ENCODE measurements at places on chromosomes 2 and 18.

DNA sequence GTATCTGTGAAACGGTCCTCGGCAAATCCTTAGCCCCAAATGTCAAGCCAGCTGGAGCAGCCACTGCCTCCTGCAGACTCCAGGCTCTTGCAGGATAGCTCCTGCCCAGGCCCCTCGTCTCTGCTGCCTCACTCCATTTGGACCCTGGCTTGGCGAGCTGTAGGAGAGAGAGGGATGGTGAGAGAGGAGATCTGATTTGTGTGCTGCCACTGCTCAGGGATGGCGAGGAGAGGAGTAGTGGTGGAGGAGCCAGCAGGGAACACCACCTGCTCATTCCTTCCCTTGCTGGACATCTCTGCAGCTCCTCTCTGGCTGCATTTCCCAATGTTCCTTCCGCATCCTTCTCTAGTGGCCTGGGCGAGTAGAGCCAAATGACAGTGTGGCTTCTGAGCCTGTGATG lies 109.1 kb upstream of the NCK2 start:
- DNase-seq = no peak

DNA sequence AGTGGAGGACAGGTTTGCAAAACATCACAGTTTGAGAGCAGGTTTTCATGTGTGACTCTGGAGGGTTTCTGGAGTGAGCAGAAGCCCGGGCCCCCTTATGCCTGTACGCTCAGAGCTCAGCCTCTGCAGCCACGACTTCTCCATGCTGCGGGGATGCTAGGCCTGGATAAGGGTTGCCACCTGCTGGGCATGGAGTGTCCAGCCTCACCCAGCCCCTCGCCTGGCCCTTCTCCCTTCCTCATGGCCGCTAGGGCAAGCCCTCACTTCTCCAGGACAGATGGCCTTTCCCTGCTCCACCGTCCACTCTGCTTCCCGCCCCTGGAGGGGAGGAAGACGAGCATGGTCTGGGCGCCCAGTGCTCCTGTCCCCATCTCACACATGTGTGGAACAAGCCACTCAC lies 318.7 kb downstream of the GBX2 start:
- no peak for DNase-seq

- no peak for DNase-seq
These were observed 82.9 kb downstream of the KCTD1 start for GRCh38 chr18:26465431-26465830.

DNA sequence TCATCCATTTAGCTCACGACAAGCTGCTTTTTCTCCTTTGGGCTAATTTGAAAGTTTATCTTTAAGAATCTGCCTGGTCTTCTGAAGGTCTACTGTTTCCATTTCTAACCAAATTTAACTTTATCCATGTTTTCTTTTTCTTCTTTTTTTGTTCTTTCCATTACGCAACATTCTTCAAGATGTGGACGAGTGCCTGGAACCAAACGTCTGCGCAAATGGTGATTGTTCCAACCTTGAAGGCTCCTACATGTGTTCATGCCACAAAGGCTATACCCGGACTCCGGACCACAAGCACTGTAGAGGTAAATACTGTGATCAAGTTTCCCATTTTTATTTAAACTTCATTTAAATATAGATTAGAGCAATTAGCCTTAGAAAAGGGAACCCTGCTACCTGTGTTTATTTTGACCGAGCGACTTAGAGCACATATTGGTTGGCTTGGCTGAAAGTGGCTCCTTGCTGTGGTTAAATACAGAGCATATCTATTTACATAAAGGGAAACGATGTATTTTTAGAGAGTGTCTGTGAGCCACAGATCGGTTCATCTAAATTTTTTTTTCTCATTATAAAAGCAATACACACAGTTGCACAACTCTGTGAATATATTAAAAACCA lies 183.4 kb upstream of the RASGRP3 start:
- DNase-seq = no peak

GRCh38 chr2:156340804-156341451 lies 8.4 kb upstream of the NR4A2 start:
- no peak for DNase-seq

DNA sequence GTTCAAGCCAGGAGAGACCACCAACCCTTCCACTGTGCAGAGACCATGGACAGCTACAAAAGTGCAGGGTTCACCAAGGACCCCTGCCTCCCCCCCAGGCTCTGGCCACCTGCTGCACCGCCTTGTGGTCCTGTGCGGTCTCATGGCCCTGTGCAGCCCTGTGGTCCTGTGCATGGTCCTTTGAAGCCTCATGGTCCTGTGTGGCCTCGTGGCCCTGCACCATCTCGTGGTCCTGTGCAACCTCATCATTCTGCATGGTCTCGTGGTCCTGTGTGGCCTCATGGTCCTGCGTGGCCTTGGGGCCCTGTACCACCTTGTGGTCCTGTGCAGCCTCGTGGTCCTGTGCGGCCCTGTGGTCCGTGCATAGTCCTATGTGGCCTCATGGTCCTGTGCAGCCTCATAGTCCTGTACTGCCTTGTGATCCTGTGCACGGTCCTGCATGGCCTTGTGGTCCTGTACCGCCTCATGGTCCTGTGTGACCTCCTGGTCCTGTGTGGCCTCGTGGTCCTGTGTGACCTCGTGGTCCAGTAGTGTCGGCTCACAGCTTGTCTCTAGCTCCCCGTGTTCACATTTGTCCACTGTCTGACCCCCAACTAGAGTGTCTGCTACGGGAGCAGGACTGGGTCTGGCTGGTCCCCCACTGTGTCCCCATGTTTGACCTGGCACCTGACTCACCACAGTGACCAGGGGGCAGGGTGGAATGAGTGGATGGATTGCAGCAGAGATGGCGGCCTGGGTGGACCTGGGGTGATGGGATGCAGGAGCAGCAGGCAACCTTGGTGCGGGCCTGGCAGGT lies 20.0 kb upstream of the OTOS start:
- no peak for DNase-seq

- DNase-seq = no peak
These were observed 523.8 kb upstream of the TNP1 start for GRCh38 chr2:217383620-217384019.

GRCh38 chr2:85996591-85996990 lies 107.8 kb upstream of the ST3GAL5 start:
- DNase-seq = no peak

- DNase-seq = no peak
These were observed 64.9 kb downstream of the GALNT1 start for GRCh38 chr18:35646449-35646848.

- no peak for DNase-seq
These were observed 8.3 kb upstream of the CTIF start for GRCh38 chr18:48530399-48531081.

DNA sequence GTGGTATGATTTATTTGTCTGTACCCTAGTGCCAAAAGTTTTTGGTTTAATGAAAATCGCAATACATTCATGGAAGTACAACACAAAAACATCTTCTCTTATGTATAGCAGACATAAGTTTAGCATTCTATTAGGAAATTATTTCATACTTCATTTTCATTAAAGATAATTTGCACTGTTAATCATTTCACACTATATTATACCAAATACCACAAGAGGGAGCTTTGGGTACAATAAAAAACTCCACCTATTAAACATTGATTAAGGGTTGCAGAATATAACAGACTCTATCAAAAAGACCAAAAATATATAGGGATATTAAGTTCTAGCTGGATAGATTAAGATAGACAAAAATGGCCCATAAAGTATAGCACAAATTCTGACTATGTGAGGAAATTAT lies 79.0 kb downstream of the SLC66A3 start:
- no peak for DNase-seq

GRCh38 chr2:154706660-154707059 lies 8.2 kb downstream of the KCNJ3 start:
- DNase-seq = no peak
